ENCODE measurements at places on chromosomes 7 and 10.

DNA sequence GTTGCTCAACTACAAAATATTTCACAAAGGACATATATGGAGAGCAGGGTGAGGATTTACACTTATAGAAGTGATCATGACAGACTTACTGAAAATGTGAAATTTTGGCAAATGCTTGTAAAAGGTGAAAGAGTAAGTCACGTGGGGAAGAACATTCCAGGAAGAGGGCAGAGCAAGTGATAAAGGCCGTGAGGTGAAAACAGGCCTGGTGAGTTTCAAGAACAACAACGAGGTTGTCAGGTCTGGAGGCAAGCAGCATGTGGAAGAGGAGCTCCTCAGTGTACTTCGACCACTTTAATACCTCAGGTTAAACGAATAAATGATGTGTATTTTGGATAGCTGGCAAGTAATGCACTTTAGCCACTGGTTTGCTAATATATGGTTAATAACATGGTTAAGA lies 706.7 kb downstream of the PCDH15 start:
- no peak for DNase-seq

- DNase-seq = no peak
These were observed 13.6 kb downstream of the SNX10 start for GRCh38 chr7:26305090-26305868.

GRCh38 chr7:132395361-132395760 lies 180.9 kb downstream of the PLXNA4 start:
- DNase-seq = no peak

DNA sequence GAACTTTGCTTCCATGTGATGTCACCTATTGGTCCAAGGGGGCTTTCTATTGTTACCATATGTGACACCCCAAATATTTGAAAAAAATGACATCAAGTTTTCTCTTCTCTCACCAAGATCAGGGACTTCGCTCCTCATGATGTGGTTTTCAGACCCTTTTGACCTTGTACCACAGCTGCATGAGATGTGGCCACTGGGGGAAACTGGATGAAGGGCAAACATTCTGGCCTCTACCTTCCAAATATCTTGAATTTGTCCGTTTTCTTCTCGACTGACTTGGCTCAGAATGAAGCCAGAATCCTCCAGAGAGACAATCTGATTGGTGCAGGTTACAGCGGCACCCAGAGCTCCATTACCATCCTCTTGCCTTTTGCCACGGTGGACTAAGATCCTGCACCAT lies 122.7 kb downstream of the PRKCQ start:
- DNase-seq = no peak

DNA sequence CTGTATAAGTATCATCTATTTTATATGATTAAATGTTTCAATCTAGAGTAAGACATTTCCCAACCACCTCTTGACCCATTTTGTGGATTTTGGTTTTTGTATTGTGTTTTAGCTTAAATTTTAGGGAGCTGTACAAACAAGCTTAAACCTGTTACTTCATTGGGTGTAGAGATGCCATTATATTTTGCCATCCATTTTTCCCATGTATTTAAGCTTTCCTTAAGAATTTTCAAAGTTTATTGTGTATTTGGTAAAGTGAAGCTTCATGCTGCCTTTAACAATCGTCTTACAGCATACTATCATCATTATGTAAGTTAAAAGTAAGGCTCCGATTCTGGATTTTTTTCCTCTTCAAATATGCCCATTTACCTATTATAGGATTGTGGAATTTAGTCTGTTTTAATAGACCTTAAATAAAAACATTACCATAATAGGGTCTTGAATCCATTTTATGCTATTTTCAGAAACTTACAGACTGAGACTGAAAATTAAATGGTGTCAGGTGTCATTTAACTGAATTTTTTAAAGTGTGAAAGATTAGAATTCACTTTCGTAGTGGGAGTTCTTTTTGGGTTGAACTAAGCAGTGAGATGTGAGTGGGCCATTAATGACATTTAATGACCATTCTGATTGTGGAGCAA lies 2.2 kb downstream of the KMT2E start:
- DNase-seq = no peak

DNA sequence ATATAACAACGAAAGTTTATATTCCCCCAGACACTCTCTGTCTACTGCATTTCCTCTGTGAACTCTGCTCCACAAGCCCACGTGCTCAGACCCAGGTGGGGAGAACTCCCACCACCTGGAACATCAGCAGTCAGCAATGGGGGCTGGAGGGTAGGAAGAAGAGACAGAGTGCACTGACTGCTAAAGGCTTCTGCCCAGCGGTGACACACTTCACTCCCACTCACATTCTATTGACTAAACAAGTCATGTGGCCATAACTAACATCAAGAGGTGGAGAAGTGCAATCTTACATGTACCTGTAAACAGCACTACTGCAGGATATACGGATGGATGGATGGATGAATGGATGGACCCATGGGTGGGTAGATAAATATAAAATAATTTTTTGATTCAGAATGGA lies 122.2 kb downstream of the MPP7 start:
- no peak for DNase-seq

GRCh38 chr10:17768957-17769356 lies 17.0 kb downstream of the TMEM236 start:
- no peak for DNase-seq

GRCh38 chr10:2619472-2619871 lies 447.9 kb upstream of the PFKP start:
- peak; percentile 76 for DNase-seq

DNA sequence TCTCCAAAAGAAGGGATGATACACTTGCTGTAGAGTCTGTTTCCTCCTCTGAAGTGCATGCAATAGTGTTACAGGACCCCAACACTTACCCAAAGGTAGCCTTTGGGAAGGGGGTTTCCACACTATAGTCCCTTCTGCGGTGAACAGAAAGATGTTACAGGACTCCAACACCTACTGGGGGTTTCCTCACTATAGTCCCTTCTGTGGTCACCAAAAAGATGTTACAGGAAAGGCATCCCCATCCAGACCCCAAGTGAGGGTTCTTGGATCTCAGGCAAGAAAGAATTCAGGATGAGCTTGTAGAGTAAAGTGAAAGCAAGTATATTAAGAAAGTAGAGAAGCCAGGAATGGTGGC lies 69.2 kb upstream of the PIK3CG start:
- DNase-seq = no peak

- no peak for DNase-seq
These were observed 458.0 kb upstream of the GALNT17 start for GRCh38 chr7:70673778-70674570.

GRCh38 chr10:60171436-60172013 lies 218.2 kb downstream of the ANK3 start:
- DNase-seq = no peak

GRCh38 chr10:126867567-126868365 lies 37.5 kb upstream of the DOCK1 start:
- DNase-seq = no peak

DNA sequence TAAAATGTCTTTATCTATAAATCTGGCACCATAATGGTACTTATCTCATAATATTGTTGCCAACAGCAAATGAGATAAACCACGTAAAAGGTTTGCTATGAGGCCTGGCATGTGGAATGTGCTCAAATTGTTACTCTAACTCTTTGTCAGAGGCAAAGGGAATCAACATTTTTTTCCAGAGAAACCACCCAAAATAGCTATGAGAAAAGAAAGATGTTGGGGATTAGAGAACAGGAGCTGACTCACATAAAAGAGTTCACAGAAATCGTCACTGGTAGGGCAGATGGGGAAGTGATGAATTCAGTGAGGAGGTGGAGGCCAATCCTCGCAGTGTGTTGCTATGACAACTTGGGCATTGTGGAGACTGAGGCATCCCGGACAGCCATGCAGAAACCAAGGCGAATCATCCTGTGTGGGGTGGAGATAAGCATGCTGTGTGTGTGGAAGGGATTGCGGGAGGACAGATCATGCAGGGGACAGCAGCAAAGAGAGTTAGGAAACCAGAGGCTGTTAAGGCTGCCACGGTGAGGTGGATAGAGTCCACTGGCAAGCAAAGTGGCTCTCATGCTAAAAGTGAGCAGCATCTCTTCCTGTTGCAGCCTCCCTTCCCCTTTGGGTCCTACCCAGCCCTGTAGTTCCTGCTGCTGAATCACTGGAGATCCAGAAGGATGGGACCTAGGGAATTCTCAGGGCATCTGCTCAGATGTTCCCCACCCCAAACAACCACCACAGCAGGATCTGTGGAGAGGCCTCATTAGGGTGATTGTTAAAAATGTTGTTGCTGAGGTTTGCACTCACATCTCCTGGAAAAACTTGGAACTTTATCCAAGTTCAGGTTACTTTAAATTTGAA lies 103.9 kb downstream of the CUBN start:
- DNase-seq = no peak

DNA sequence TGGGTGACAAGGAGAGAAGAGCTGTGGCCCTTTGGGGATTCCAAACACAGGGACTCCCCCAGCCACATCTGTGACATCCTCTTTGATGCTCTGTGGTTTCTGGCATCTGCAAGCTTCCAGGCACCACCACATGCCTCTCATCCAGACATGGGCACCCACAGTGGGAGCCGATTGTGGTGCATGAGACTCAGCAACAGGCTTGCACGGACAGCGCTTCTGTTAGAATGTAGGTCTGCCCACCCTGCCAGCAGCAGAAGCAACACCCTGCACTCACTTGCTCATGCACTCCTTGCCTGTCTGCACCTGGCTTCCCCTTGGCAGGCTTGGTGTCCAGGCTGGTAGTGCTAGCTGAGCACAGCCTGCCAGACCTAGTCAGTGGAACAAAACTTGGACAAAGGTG lies 735.0 kb upstream of the ZWINT start:
- no peak for DNase-seq

DNA sequence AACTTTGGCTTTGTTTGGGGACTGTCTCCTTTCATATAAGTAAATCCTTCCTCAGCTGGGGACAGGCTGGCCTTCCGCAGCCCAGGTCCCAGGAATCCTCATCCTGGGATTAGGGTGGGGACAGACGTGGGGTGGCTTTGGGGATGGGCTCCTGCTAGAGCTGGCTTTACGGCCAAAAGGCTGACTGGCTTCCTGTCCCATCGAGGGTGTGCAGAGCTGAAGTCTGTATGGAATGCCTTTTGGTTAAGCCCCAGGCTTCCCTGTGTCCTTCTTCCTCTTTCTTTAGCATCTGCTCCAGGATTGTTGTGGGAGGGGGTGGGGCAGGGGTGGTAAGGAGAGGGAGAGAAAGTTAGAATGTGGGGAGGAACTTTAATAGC lies 59.4 kb upstream of the AQP1 start:
- DNase-seq = no peak

DNA sequence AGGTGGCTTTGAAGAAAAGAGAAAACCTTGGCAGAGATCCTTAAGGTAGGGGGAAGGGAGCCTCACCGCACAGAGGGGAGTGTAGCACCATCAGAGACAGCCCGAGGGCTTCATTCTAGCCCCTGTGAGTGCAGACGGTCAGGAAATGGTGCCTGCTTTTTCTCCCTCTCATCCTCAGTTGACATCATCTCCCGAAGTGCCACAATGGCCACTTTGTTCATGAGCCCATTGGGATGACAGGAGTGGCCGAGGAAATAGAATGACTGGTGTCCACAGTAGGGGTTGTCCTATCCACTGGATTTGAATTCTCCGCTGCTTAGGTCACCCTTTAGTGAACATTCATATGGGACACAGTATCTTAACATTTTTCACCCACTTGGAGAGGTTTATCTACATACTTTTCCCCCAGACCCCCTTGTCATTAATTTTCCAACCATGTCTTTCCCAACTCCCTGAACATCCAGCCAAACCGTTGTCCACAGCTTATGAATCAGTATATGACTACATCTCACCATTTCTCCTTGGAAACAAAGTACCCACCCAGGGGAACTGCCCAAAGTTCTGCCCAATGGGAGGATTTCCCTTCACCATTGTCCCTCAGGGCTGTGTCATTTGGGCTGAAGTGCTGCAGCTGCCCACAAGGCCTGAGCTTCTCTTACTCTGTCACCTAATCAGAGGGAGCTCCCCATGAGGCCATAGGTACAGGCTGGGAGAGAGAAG lies 108.8 kb downstream of the ADCY1 start:
- no peak for DNase-seq

- no peak for DNase-seq
These were observed 96.3 kb downstream of the CDK14 start for GRCh38 chr7:90692396-90692795.

- no peak for DNase-seq
These were observed 153.7 kb downstream of the PRPF18 start for GRCh38 chr10:13740461-13740860.

DNA sequence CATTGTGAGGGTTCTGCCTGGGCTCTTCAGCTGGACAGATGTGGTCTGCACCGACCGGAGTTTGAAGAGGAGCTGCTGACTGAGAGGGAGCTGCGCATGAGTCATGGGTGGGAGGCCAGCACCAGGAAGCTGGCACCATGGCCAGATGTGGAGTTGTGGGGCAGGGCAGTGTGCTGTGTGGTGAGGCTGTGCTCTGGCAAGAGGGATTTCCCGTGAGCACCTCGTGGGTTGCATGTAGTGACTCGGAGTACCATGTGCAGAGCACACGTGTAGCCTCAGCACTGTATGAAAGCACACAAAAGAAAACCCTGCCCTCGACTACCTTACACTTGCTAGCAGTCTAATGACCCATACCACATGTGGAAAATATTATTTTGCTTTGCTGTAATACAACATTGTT lies 103.4 kb downstream of the WNT2 start:
- DNase-seq = no peak

DNA sequence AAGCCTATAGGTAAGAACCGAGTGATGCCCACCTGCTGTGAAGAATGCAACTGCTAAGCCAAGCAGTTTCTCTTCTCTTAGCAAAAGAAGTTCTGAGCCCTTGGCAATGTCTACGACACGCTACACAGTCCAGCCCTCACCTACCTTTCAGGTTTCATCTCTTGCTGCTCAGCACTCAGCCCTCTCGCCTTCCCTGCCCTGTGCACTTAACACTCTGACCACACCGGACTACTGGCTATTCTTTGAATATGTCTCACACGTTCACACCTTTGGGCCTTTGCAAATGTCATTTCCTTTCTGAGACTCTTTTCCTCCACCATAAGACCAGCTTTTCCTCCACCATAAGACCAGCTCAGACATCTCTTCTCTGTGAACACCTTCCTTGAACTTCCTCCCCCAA lies 67.0 kb upstream of the ITGB1 start:
- DNase-seq = no peak

- no peak for DNase-seq
These were observed 12.2 kb downstream of the CLRN3 start for GRCh38 chr10:127880557-127880956.

DNA sequence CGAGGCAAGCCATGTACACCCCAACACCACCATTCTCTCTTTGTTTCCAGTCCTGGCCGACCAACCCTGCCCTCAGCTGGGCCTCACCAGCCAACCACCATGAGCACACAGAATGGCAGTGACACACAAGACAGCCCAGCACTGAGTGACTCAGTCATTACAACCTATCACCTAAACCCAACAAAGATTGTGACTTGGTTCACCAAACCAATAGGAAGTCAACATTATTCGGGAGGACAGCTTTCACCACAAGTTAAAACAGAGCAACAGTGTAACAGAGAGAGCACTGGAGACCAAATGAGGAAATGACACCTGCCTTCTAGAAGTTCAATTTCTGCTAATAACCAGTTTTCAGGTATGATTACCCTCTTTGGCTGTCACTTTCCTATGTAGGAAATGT lies 72.1 kb downstream of the DNMBP start:
- DNase-seq = no peak
